Stimulated activated CD4-positive, alpha-beta T cell treated with anti-CD3 and anti-CD28 coated beads, Interleukin-15, amount 100 ng/mL, for 1 hour (primary cell): ENCODE measurements at places on chromosomes 1 and 21.

GRCh38 chr1:163250382-163250974, 47.8 kb upstream of the RGS5 start:
- no peak for DNase-seq

DNA sequence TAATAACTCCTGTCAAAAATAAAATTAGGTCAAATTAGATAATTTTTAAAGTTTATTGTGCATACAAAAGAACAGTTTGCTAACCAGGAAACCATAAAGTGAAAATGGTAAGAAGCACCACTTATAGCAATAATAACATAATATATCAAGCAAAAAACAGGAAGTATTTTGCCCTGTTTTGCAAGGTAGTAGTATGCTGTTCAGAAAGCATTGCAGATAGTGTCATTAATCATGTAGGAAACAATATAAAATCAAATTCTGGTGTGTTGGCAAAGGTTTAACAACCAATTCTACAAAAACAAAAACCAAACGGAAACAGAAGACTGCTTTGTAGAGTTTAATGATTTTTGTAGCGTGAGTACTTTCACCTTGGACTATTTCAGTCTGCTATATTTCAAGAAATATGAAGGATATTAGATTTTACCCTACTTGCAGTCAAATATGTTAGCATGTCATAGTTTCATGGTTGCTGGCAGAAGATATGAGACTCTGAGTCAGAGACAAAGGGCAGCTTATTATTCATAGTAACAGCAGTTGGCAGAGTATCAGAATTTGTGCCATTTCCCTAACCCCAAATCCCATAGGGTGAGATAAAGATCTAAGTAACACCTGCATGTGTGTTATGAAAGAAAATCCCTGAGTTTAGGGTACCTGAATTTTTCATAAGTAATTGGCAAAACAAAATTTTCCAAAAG, 729.0 kb upstream of the BRINP3 start:
- DNase-seq: no peak

DNA sequence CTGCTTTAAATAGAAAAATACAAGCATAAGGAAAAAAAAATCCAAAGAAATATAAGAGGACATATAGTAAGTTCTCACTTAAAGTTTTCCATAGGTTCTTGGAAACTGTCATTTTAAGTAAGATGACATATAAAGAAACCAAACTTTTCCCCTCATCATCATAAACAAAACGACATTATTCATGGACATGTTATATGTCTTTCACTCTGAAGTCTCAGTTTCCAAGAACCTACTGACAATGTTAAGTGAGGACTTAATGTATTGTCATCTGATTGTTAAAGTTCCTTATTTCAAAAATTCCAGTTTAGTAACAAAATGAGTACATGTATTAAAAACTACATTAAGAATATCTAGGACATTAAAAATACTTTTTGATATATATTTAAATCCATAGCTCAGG, 69.6 kb upstream of the GFI1 start:
- no peak for DNase-seq

DNA sequence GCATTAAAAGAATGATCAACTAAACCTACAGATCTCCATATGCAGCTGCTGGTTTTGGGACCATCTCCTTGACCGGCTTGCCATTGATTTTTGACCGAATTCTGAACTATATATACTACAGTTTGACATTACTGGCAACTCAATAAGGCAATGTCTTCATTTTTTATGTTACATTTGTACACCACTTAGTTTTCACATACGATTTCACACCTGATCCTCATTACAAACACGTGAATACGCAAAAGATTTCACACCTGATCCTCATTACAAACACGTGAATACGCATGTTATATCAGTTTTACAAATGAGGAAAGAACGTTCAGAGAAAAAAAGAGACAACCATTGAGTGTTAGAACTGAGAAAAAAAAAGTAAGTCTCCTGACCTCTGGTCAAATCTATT, 1.1 kb downstream of the SASS6 start:
- DNase-seq: no peak

DNA sequence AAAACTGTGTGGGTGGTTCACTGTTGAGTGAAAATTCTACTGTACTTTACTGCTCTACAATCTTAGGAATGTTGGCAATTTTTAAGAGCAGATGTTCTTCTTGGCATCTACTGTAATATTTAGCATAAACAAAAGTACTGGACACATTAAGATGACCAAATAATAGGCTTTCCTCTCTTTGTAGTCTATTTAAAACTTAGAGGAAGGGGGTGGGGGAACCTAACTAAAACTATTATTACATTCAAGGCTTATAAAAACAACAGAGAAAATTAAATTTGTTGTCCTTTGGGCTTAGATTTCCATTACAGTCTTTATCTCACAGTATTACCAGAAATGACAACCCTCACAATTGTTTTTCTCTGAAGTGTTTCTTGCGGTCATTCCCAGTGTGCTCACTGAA, 181.2 kb downstream of the PLPPR4 start:
- no peak for DNase-seq
